ENCODE measurements at places on chromosomes 12 and 14. TPM values are rescaled to one million over a fixed set of nuclear protein-coding genes. Genes with fewer than 3 reads are reported as not detected.

LBHD2 gene
- total RNA-seq = not detected

- no peak for DNase-seq
- no peaks in the 10 kb centered on the region for H3K27me3 ChIP-seq
- H3K4me1 ChIP-seq = no peaks in the 10 kb centered on the region
- no peak overlapping the region for H3K4me3 ChIP-seq
- no peaks in the 10 kb centered on the region for H3K36me3 ChIP-seq
- H3K27ac ChIP-seq = no peak overlapping the region
Measured at GRCh38 chr12:13566292-13566691, 369.8 kb downstream of the EMP1 start.

GRCh38 chr12:95730457-95730856 is 60.1 kb downstream of the NTN4 start:
- no peak overlapping the region for H3K4me3 ChIP-seq
- no peaks in the 10 kb centered on the region for H3K4me1 ChIP-seq

DNA sequence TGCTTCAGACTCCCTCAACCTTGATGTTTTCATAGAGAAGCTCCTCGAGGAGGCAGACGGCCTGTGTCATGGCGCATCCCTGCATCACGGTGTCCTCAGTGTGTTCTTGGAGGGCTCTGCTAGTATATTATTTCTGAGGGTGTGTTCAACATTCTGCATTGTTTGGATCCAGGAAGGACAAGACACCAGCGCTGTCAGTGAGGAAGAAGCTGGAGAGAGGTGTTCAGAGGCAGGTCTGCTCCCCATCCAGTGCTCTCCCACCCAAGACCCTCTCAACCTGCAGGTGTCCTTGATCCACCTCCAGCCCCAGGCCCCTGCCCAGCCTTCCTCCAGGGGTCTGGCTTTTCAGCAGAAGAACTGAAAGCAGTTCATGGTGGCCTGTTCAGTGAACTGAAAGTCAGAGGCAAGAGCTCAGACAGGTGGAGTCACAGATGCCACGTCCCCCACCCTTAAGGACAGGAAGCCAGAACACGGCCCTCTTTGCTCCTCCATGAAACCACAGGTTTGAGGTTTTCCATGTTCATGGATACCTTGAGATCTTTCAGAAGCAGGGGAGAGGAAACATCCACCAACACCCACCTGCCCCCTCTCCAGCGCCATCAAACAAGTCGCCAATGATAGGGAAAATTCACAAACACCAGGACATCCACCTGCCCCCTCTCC is 37.4 kb downstream of the DIO3 start:
- H3K27me3 ChIP-seq = no peaks in the 10 kb centered on the region
- H3K4me1 ChIP-seq = no peaks in the 10 kb centered on the region
- H3K4me3 ChIP-seq = no peak overlapping the region
- no peak overlapping the region for H3K27ac ChIP-seq
- no peak for DNase-seq
- H3K36me3 ChIP-seq = no peaks in the 10 kb centered on the region

NABP2 gene
- total RNA-seq = 31.2 TPM

DNA sequence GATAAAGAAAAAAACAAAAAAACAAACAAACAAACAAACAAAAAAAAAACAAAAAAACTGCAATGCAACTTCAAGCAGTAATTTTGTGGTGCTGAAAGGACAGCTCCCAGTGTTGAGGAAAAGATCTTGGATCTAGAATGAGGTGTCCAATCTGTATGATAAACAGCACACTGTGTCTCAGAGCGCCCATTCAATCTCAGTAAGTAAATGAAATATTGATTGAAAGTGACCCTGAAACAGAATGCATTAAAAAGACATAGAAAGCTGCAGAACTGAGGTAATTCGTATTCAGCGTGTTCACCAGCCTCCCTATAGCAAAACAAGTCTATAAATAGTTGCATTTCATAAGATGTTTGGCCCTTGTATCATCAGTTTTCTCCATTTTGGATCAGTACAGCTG is 153.0 kb downstream of the NOVA1 start:
- no peaks in the 10 kb centered on the region for H3K27me3 ChIP-seq
- no peak overlapping the region for H3K4me3 ChIP-seq
- H3K36me3 ChIP-seq = no peaks in the 10 kb centered on the region

DNA sequence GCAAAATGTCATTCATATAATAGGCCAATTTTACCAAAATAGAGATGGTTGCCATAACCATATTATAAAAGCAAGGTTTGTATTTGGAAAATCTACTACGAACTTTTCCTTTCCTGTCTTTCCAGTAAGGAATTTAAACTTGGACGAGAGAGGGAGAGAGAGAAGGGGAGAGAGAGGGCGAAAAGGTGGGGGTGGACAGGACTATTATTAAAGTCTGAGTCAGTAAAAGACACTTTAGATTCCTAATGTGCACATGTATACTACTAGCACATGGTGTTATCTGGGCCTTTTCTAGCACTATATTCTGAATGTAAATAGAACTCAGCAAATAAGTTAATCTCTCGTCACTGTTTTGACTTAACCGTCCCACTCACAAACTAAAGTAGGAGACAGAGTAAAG is 30.4 kb upstream of the FBLN5 start:
- no peaks in the 10 kb centered on the region for H3K27me3 ChIP-seq
- no peak for DNase-seq
- no peak overlapping the region for H3K27ac ChIP-seq
- H3K4me1 ChIP-seq = no peaks in the 10 kb centered on the region
- no peaks in the 10 kb centered on the region for H3K36me3 ChIP-seq

HNRNPA1 gene
- 571 TPM for total RNA-seq

DNA sequence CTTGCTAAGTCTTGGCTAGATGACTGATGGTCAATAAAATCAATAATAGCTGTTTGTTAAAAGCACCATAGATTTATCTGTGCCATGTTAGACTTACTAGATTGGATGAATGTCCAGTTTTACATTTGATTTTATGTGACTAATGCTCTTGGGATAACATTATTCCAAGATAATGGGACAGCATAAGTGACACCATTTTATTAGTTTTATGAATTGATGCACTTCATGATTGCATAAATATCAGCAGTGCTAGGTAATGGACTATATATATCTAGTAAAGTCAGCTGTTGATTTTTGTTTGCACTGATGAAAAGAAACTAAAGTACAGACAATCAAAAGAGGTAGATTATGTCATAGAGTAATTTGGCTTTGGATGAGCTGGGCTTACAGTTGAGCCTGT is 10.4 kb downstream of the TRIM9 start:
- no peak for DNase-seq
- H3K4me1 ChIP-seq = peaks cover 3% of the 10 kb centered on the region
- H3K36me3 ChIP-seq = no peaks in the 10 kb centered on the region

ANO4 gene
- 0.33 TPM for total RNA-seq

VRTN gene
- not detected for total RNA-seq

GRCh38 chr12:64450711-64451486 is 1.0 kb upstream of the TBK1 start:
- peaks cover 9% of the 10 kb centered on the region for H3K4me1 ChIP-seq
- peak overlapping the region; percentile 91 for H3K4me3 ChIP-seq
- no peaks in the 10 kb centered on the region for H3K36me3 ChIP-seq
- no peak overlapping the region for H3K27ac ChIP-seq

GRCh38 chr14:96631030-96631429 is 128.8 kb downstream of the PAPOLA start:
- no peaks in the 10 kb centered on the region for H3K4me1 ChIP-seq
- H3K4me3 ChIP-seq = no peak overlapping the region
- peaks cover 15% of the 10 kb centered on the region for H3K27me3 ChIP-seq
- DNase-seq = no peak
- H3K36me3 ChIP-seq = no peaks in the 10 kb centered on the region

CLEC4E gene
- total RNA-seq = 2.0 TPM

GRCh38 chr12:92412856-92413255 is 267.2 kb upstream of the BTG1 start:
- H3K36me3 ChIP-seq = no peaks in the 10 kb centered on the region
- no peaks in the 10 kb centered on the region for H3K27me3 ChIP-seq
- no peak overlapping the region for H3K27ac ChIP-seq
- no peak overlapping the region for H3K4me3 ChIP-seq

CRIP1 gene
- 32.8 TPM for total RNA-seq

DNA sequence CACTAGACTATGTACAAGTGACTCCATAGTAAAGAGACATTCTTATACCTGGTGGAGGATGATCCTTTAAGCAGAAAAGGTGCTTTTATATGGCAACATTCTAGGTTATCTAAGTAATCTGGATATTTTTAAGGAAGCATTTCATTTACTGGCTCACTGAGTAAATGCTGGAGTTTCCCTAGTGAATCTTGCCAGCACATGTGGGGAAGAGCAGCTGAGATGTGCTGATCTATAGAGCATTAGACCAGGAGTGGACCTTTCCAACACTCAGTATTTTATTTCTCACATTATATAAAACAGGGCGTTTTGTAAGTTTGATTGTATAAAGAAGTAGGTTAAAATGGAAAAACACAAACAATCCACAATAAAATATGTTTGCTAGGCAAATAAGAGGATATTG is 478.5 kb downstream of the ATP23 start:
- H3K36me3 ChIP-seq = no peaks in the 10 kb centered on the region
- no peaks in the 10 kb centered on the region for H3K27me3 ChIP-seq
- H3K4me1 ChIP-seq = no peaks in the 10 kb centered on the region
- no peak for DNase-seq
- H3K27ac ChIP-seq = no peak overlapping the region

GRCh38 chr12:52925717-52926595 is 21.1 kb upstream of the KRT8 start:
- no peaks in the 10 kb centered on the region for H3K4me1 ChIP-seq
- peak overlapping the region; percentile 82 for H3K27ac ChIP-seq
- H3K4me3 ChIP-seq = no peak overlapping the region
- DNase-seq = no peak
- H3K27me3 ChIP-seq = no peaks in the 10 kb centered on the region

SPTB gene
- total RNA-seq = 2.6 TPM

GYS2 gene
- not detected for total RNA-seq

DNA sequence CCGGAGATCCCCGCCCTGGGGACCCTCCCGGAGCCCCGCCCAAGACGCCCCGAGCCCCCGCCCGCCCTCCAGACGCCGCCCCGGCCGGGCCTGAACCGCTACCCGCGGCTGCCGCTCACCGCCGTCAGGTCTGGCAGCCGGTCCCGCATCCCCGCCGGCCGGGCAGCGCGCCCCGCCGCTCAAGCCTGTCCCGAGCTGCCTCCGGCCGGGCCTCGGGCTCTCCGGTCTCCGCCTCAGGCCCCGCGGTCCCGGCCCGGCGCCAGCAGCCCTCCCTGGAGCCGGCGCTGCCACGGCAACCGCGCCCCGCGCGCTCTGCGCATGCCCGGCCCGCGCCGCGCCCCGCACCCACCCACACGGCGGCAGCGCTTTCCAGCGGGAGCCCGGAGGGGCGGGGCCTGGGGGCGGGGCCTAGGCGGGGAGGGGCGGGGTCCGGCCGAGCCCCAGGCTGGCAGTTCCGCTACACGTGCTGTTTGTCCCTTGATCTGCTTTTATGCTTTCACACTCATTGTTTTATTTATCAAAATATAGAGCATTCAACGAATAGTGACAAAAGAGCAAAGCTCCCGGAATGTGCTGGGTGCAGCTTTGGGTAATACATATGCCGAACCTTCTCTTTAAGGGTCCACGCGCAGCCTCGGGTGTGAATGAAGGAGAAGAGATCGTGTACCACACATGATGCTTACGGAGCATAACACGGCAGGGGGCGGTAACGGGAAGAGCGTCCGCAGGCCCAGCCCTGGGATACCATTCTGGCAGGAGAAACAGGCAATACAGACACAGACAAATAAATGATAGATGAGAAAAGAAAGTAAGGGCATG is at the start of gene STX2:
Gene STX2 (minus strand): TSS at position 300 of the 819 bp plus-strand sequence. CDS start 151 bp downstream, at position 149.
- H3K27me3 ChIP-seq = no peaks in the 10 kb centered on the region
- H3K27ac ChIP-seq = peak within 1 kb of the TSS; percentile 74
- H3K4me3 ChIP-seq = peak within 1 kb of the TSS; percentile 76
- H3K36me3 ChIP-seq = no peaks in the 10 kb centered on the region
- peak; percentile 54 for DNase-seq
- H3K4me1 ChIP-seq = no peaks in the 10 kb centered on the region

GRCh38 chr14:92797935-92798653 is 4.0 kb downstream of the GOLGA5 start:
- no peaks in the 10 kb centered on the region for H3K27me3 ChIP-seq
- peaks cover 12% of the 10 kb centered on the region for H3K4me1 ChIP-seq
- no peak for DNase-seq
- H3K36me3 ChIP-seq = no peaks in the 10 kb centered on the region
- no peak overlapping the region for H3K4me3 ChIP-seq

DNA sequence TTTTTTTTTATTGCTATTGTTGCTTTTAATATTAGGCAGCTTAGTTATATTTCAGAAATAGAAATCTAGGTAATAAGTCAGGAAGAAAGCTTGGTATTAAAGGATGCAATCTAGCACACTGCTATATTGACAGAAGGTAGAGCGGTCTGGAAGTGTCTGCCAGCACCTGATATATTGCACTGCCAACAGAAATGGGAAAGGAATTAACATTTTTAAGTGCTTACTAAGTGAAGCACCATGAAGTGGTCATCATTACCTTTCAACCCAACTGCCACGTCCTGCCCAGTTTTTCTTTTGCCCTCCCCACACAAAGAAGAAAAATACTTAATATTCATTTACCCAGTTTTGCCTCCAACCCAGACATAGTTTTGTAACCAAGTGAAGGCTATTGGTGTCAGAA is 163.5 kb downstream of the KITLG start:
- H3K27ac ChIP-seq = no peak overlapping the region
- no peak for DNase-seq
- H3K27me3 ChIP-seq = no peaks in the 10 kb centered on the region

ABCD2 gene
- 3.4 TPM for total RNA-seq

- peak; percentile 76 for DNase-seq
- peak overlapping the region; percentile 54 for H3K27ac ChIP-seq
- H3K4me1 ChIP-seq = peaks cover 14% of the 10 kb centered on the region
- H3K4me3 ChIP-seq = no peak overlapping the region
- H3K27me3 ChIP-seq = no peaks in the 10 kb centered on the region
Measured at GRCh38 chr12:3311027-3311402, 180.0 kb upstream of the PRMT8 start.

- no peaks in the 10 kb centered on the region for H3K36me3 ChIP-seq
- no peaks in the 10 kb centered on the region for H3K4me1 ChIP-seq
- H3K27me3 ChIP-seq = no peaks in the 10 kb centered on the region
Measured at GRCh38 chr12:3247077-3247476, 169.9 kb downstream of the TSPAN9 start.
